ENCODE measurements at places on chromosomes 12 and 14.

GRCh38 chr12:132554845-132555630, 55.3 kb downstream of the LRCOL1 start:
- DNase-seq: no peak

- DNase-seq: no peak
These were observed 29.3 kb upstream of the EMP1 start for GRCh38 chr12:13167226-13167625.

GRCh38 chr14:23302290-23303225, at the start of gene PPP1R3E:
Gene PPP1R3E (minus strand): TSS chr14:23302859. CDS start chr14:23302576, 283 bp downstream.
- DNase-seq: peak; percentile 83

GRCh38 chr14:103206836-103207387, 83.7 kb downstream of the TNFAIP2 start:
- DNase-seq: no peak

DNA sequence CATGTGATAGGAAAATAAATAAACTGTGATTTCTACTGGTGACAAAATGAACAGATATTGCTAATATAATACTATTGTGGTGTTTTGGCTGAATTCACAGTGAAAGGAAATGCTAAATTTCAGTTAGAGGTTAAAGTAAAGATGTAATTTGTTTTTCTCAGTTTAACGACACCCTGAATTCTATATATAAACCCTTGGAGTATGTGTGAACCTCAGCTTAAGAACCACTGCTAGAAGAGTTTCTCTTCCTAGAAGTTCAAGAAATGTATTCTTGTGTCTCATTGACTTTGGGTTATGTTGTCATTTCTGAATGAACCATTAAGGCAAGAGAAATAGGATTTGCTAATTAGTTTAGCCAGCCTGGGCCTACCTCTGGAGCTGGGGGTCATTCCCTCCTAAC, 8.2 kb downstream of the FBXO34 start:
- DNase-seq: no peak

DNA sequence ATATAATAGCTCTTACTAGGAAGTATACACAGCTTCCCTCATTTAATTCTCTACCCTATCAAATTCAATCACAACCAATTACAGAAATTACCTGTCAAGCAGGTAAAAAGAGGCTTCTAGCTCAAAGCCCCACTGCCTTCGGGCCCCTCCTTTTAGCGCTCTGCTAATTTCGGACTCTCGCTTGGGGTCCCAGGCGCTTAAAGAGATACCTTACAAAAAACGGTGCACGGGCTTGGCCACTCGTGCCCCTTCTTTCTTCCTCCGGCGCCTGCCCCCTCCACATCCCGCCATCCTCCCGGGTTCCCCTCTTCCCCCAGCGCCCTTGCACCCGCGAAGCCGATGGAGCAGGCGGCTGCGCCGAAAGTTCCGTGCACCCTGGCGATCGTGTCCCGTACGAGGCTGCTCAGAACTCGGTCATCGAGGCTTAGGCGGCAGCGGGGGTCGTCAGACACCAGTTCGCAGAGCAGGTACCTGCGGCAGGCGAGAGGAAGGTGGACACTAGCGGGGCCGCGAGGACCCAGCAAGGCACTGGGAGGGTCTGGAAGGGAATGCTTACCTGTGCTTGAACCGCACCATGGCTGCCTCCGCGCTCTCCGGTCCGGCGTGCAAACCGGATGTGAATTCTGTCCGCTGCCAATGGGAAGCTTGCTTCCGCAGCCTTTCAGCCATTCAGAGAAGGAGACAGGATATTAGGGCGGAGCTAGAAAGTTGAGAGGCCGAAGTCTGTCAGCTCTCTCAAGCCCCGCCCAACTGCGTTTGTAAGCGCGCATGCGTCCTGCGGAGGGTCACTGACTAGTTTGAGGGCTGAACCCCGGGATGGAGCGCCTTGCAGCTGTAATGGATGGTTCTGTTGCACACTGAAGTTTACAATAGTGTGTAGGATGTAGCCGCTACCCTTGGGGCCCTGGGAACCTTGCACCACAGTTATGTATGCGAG, at the start of gene POP5:
Gene POP5, minus strand, starts transcription at position 616 of the 937 bp plus-strand sequence. Its CDS starts 40 bp downstream, at position 576.
- peak; percentile 99 for DNase-seq

DNA sequence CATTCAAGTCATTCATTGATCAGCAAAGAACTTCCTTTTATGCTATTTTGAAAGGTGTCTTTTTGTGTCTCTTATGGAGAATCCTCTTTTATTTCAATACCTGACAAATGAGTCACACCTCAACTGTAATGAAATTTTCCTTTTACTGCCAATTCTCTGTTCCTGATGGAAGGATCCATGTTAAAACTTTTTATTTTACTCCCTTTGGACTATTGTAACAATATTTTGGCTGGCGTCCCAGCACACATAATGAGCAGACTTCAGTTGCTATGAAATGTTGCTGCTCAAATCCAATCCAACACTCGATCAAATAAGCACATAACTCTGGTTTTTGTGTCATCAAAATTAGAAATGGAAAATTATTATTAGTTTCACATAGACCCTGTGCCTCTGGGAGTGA, 21.9 kb upstream of the SLC15A5 start:
- DNase-seq: no peak

DNA sequence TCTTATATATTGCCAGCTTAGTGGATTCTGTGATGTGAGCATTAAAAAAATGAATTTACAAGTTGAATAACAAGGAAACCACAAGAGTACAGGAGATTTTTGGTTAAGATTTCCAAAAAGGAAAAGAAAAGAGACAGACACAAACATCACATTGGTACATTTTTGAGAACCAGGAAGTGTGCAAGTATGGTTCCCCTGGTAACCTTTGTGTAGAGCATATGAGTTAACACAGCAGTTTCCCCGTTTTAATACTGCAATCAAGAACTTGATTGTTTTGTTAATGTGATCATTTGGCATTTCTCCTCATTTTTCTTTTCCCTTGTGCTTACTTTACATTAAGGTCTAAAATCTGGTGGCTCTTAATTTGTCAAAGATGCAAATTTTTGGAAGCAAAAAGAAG, 490.4 kb upstream of the ATP2B1 start:
- peak; percentile 26 for DNase-seq
